ENCODE measurements at places on chromosomes 3 and 15. TPM values are rescaled to one million over a fixed set of nuclear protein-coding genes. Genes with fewer than 3 reads are reported as not detected.

GOLGA8H gene
- total RNA-seq = under 0.01 TPM

PDIA3 gene
- total RNA-seq = 89.1 TPM

DNA sequence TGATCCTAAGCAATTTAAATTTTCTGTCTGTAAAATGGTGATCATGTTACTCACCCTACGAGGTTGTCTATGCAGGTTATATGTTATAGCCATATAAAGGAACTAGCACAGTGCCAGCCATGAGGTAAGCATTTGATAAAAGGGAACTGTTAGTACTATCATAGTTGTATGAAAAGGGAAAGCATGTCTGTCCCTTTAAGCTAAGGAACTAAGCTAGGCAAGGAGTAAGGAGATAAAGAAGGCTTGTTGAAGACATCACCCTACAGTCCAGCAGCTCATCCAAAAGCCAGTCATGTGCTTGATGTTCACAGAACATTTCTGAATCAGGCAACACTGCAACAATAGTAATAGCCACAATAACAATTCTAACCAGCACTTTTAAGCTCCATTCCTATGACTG is 243.9 kb downstream of the ZBTB20 start:
- DNase-seq = no peak

DNA sequence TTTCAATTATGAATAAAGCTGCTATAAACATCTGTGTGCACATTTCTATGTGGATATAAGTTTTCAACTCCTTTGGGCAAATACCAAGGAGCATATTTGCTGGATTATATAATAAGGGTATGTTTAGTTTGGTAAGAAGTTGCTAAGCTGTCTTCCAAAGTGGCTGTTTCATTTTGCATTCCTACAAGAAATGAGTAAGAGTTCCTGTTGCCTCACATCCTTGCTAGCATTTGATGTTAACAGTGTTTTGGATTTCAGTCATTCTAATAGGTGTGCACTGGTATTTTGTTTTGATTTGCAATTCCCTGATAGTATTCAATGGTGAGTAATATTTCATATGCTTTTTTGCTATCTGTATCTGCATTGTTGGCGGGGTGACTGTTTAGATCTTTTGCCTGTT is 120.7 kb upstream of the MDFIC2 start:
- DNase-seq = peak; percentile 37

DNA sequence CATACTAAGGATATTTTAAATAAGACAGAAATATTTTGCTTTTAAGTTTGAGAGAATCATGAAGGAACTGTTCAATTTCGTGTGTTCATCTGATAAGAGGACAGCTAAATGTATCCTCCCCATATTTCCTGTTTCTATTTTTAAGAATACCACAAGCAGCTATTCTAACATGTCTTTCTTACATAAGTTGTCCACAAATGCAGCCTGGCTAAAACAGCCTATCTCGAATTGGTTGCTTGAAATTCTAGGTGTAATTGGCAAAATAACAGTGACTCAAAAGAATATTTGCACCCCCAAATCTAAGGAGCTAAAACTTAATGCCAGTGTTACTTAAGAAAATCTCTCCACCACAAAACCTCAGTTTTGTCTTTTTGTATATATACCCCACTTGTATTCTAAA is 35.0 kb downstream of the BTLA start:
- peak; percentile 29 for DNase-seq

- no peak for DNase-seq
These were observed 843.8 kb downstream of the NAALADL2 start for GRCh38 chr3:175702956-175703355.

DNA sequence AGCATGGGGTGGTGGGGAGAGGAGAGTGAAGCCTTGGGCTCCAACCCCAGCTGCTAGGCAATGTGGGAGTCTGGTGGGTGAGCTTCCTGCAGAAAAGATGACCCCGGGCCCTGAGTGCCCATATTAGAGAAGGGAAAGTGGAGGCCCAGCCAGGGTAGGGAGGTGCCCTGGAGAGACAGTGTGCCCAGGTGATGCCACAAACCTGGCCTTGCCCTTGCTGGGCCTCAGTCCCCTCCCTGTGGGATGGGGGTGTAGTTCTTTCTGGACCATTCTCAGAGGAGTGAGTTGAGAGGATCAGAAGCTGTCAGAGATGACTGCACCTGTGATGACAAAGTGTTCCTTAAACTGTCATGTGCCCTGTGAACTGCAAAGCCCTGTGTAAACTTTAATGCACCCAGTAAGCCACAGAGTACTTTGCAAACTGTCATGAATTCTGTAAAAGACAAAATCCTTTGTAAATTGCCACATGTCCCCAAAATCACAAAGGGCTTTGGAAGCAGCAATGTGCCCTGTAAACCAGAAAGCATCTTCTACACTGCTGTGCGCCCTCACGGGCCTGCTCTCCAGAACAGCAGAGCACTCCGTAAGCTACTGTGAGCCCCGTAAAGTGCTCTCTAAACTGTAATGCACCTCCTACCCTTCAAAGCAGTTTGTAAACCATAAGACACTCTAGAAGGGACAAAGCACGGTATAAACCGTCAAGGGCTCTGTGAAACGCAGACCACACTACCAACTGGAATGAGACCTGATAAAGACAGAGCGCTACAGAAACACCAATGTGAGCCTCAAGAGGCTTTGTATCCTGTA is 51.3 kb upstream of the FGD5 start:
- no peak for DNase-seq

DNA sequence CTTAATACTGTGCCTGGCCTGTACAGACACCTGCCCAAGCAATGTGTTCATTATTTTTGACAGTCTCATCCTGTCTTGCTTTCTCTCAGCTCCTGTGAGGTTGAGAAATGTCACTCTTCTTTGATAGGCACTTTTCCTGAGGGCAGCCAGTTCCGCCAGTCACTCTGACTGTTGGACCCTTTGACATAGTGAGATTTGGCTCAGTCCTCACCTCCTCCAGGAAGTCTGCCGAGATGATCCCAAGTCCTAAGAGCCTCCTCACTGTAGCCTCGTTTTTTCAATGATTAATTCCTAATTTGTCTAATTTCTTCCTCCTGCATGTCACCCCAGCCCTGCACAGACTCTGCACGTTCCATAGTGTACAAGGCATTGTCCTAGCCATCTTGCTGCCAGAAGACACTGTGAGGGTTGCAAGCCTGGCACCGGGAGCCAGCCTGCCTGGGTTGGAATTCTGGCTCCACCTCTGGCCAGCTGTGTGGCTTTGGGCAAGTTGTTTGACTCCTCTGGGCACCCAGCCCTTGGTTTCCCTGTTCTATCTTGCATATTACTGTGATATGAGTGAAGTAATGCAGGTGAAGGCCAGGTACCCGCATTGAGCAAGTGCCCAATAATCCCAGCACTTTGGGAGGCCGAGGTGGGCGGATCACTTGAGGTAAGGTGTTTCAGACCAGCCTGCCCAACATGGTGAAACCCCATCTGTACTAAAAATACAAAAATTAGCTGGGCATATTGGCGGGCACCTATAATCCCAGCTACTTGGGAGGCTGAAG is 24.3 kb downstream of the RPLP1 start:
- no peak for DNase-seq

DNA sequence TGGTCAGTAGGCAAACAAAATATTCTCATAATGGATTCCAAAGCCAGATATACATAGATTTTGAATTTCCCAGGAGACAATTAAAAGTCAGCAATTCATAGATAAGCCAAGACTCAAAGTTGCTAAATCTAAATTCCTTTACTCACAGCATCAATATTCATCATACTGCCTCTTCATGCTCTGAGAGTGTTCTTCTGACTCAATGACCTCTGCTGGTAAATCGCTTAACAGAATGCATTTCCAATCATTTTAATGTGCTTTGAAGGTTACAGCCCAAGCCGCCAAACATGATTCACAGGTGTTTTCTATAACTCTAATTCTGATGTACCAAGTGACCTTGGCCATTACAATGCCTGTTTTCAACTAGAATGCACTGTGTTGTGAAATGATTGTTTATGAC is 24.2 kb upstream of the SLC4A7 start:
- no peak for DNase-seq

DNA sequence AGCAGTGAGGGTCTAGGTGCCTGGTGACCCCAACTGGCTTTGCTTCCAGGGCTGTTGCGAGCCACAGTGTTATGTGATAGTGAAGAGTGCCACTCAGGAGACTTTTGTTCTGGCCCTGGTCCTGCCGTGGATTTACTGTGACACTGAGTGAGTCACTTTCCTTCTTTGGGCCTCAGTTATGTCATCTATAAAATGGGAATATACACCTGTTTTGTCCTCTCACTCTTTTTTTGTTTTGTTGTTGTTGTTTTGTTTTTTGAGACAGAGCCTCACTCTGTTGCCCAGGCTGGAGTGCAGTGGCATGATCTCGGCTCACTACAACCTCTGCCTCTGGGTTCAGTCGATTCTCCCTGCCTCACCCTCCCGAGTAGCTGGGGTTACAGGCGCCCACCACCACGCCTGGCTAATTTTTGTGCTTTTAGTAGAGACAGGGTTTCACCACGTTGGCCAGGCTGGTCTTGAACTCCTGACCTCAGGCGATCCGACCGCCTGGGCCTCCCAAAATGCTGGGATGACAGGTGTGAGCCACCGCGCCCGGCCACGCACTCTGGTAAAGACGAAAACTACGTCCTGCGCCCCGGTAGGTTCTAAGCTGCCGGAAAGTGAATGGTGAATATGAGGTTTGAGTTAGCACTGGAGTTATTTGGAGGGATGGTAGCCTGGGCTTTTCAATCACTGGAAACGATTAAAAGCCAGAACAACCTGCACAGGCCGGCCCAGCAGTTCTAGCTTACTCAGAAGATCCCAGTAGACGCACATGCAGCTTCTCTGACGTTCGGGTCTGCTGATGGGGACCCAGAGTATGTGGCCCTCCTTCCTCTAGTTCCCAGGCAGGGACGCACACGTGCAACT is 46.6 kb downstream of the BDH1 start:
- no peak for DNase-seq

DNA sequence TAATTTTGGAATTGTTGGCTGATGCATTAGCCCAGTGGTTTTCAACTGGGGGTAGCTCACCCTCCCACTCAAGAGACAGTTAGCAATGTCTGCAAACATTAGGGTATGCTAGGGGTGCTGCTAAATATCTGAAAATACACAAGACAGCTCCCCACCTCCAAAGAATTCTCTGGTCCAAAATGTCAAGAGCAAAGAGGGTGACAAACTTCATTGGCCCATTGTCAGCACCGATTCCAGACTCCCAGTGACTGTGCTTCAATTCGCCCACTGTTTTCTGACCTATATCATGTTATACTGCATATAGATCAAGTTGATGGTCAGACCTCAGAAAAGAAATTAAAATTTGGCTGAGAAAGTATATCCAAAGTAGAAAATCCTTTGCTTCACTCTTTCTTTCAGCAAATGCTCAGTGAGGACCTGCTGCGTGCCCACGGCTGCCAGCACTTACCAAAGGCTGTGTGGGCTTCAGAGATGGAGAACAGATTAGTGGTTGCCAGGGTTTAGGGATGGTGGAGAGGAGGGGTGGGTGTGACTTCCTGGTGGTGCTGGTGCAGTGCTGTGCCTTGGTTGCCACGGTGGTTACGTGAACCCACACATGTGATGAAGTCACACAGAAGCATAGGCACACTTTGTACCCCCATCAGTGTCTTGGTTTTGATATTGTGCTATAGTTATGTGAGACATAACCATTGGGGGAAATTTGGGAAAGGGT is 204.0 kb downstream of the PLCL2 start:
- no peak for DNase-seq

Measured in fibroblast of lung (primary cell).